Suppressor macrophage (primary cell): ENCODE measurements at places on chromosomes 16 and 17.
A peak's percentile ranks its signal among the peaks of the same experiment; 100 is the strongest.

GRCh38 chr16:78528265-78528664 lies 428.8 kb downstream of the WWOX start:
- DNase-seq: no peak

DNA sequence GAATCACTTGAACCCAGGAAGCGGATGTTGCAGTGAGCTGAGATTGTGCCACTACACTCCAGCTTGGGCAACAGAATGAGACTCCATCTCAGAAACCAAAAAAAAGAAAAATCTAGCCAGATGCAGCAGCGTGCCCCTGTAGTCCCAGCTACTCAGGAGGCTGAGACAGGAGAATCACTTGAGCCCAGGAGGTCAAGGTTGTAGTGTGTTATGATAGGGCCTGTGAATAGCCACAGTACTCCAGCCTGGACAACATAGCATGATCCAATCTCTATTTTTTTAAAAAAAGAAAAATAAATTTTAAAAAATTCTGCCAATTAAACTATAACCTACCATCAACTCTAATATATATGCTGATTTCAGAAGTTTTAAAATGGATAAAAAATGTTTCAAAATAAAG lies 15.8 kb downstream of the PHLPP2 start:
- DNase-seq: no peak

GRCh38 chr17:57154921-57155320 lies 69.9 kb downstream of the AKAP1 start:
- DNase-seq: peak; percentile 51

DNA sequence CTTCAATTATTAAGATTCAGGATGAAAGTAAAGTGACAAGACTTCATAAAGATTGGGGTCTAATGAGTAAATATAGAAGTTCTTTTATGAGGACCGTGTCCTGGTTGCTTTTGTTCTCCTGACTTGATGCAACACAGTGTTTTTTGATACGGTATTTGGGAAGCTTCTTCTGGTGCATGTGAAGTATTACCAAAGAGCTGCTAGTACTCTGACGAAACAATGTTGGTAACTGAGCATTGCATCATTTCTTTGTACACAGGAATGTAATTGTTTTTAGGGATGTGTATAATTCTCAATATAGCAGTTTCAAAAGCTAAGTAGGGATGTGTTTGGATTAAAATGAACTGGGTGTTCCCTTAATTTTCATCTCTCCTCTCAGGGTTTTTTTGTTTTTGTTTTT lies 15.9 kb downstream of the KPNB1 start:
- peak; percentile 42 for DNase-seq

DNA sequence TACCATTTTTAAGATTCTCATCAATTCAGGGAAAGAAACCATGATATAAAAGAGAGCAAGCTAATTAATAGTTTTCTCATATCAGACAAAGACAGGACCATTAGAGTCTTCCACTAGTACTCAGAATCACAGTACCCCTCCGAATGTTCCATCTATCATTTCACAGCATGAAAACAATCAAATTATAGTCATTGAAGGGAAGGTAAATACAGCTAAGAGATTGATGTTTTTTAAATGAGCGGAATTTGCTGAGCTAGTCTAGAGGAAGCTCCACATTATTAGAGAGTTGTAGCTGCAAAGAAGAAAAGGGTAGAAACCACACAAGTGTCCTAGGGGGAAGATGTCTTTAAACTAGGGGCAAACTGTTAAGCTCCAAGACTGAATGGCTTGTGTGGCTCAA lies 808.9 kb downstream of the CDH11 start:
- DNase-seq: no peak
